Astrocyte (in vitro differentiated cells and primary cell): ENCODE measurements at places on chromosomes 16 and 17.

DNA sequence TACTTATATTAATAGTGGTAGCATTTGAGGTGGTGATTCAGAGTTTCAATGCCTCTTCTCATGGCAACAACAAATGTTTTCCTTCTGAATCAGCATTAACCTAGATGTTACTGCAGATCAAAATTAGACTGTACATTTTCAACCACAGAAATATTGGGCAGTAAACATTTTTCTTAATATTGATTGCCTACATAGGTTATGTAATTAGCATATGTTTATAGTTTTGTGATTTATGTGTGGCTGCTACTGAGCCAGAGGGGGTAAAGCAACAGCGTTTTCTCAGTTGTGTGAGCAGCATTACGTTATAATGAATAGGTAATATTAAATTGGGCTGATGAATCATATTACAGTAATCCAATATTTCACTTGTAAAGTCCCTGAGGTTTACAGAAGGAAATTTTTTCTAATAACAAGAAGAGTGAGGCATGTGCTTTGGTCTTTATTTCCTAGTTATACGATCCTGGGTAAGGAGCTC is 18.8 kb upstream of the BMERB1 start:
- peak; percentile 61 for DNase-seq

- peak; percentile 70 for DNase-seq
Observed at GRCh38 chr17:46212634-46213435, 19.6 kb upstream of the KANSL1 start.

DNA sequence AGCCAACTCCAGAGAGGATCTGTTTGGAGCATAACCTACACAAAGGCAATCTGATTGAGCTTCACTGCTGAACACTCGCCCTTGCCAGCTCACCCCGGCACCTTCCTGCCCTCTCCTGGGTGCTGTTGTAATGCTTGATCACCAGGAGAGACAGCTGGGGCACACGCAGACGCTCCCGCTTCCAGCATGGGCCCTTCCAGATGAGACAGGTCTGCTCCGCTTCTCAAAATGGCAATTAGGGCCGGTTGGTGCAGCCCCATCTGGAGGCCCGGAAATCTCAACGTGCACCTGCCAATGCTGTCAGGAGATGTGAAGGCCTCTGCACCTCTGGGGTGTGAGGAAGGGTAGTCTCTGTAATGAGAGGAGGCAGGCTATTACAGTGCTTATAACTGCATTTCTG is 206.1 kb downstream of the ABCC12 start:
- no peak for DNase-seq

- peak; percentile 76 for DNase-seq
Observed at GRCh38 chr17:62626719-62627218, 701 bp upstream of the MRC2 start.

DNA sequence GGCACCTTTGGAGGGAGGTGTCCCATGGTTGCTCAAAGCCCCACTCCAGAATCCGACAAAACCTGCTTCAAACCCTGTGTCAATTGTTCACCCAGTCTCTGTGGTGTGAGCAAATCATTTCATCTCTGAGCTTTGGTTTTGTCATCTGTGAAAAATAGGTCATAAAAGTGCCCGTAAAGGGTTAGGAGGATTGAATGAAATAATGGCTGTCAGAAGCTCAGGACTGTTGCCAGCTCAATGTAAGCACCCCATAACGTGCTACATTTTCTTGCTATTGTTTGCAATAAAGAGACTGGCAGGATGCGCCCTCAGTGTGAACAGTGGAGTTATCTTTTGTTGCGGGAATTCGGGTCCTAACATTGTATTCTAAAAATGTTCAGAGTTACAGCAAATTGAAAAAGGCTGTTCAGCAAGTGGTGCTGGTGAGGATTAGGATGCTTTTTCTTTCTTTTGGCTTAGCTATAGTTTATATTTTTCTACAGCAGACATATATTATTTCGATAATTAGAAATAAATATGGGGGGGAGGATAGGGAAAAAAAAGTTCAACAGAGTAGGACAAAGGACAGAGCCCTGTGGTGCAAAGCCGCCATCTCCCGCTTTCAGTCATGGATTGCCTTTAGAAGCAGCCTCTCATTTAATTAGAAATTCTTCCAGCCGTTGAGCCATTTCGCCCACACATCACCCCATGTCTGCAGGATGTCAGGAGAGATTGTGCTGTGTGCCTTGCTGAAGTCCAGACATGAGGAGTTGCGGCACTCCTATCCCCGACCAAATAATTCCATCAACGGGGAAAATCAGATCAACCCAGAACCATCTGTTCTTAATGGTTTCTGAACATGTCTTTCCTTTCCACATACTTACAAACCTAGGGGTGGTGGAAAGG is 20.9 kb upstream of the PYY start:
- no peak for DNase-seq
